Forelimb muscle (tissue), 1 donor: ENCODE measurements at places on chromosomes 16 and 17. TPM values are rescaled to one million over a fixed set of nuclear protein-coding genes. Genes with fewer than 3 reads are reported as not detected.

Gene KRT33A
- polyA plus RNA-seq = not detected

Gene LITAFD
- polyA plus RNA-seq = not detected

Gene IL17C
- polyA plus RNA-seq = not detected

Gene MT3
- polyA plus RNA-seq = 19.1 TPM

Gene TP53TG3F
- not detected for polyA plus RNA-seq

DNA sequence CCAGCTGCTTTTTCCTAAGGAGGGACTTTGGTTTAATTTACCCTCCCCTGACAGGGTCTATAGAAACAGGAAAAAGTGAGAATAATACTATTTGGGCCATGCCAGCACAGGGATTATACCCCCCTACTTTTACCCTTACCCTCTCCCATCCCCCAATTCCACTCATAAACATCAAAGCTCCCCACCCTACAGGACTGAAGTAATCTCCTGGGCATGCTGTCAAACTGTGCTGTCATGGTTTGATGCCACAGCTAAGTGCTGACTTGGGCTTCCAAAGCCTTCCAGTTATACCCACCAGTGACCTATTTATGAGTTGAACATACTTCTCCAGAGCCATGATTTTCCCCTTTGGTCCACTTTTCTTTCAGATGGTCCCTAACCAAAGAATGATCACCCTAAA is 12.8 kb downstream of the PHF12 start:
- no peak for DNase-seq

GRCh38 chr16:65375651-65376050 is 253.8 kb upstream of the CDH11 start:
- no peak for DNase-seq

DNA sequence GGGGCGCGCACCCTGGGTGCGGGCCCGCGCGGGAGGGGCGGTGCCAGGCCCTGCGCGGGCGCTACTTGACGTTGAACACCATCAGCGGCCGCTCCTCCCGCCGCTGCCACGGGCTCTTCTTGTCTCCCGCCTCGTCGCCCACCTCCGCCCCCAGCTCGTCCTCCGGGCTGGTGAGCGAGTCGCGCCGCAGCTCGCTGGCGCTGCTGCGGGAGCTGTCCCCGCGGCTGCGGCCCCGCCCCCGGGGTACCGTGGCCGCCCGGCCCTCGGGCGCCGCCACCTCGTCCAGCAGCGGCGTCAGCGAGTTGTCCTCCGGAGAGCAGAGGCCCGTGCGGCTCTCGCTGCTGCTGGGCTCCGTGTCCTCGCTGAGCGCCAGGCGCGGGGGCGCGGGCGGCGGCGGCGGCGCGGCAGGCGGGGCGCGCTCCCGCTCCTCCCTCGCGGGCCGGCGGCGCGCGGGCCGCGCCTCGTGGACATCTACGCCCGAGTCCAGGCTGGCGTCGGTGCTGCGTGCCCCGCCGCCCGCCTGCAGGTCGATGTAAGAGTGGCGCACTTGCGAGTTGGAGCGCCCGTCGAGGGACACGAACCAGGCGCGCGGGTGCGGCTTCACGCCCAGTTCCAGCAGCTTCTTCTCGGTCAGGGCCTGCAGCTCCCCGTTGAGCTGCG is 8.7 kb downstream of the GRN start:
- DNase-seq = no peak

- no peak for DNase-seq
These were observed 5.2 kb downstream of the KCNG4 start for GRCh38 chr16:84234321-84235241.

DNA sequence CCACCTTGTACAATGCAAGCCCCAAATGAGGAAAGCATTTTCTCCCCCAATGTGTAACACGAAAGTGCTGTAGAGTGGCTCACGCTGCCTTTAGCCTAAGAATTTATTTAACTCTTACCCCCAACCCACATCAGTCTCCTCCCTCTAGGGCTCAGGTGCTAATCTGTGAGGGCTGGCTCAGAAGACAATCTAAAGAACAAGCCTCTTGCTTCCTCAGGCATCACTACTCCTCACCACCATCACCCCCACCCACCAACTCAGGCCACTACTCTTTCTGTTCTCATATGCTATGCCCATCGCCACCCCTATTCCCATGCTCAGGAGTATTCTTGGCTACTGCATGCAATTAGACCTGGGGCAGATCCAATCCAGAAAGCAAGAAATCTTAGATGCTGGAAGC is 3.9 kb upstream of the CCL2 start:
- DNase-seq = no peak

DNA sequence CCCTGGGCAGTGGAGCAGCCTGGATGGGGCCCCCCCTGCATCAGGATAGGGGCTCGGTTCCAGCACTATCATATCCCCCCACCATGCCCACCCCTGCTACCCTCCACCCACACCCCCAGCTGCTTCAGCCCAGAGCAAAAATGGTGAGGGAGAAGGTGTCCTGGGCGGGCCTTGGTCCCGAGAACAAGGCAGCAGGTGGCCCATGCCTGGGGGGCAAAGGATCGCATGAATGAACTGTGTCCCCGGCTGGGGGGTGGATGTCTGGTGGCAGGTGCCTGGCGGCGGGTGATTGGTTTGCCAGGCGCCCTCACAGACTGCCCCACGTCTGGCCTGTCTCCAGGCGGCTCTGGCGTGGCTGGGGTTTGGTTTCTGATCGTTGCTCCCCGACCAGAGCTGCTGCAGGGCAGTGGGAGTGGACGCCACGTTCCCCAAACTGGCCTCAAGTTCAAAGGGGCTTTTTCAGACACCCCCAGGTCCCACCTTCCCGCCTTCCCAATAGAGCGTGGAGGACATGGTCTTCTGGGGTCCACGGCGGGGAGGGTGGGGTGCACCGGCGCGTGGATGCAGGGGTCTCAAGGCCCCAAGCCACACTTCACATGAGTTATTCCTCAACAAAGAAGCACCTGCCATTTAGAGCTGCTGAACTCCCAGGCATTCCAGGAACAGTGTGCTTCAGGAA is 12.6 kb downstream of the UTS2R start:
- no peak for DNase-seq

- no peak for DNase-seq
These were observed 42.4 kb upstream of the FBXO47 start for GRCh38 chr17:39009581-39010001.

GRCh38 chr17:4003501-4004421 is 39.5 kb upstream of the ATP2A3 start:
- no peak for DNase-seq

GRCh38 chr16:1333149-1333812 is at the start of gene BAIAP3:
Gene BAIAP3 (plus strand): TSS chr16:1333645. CDS start chr16:1338550, 4,905 bp downstream.
- no peak for DNase-seq

- DNase-seq = no peak
These were observed 15.9 kb downstream of the EPN2 start for GRCh38 chr17:19253112-19253511.

DNA sequence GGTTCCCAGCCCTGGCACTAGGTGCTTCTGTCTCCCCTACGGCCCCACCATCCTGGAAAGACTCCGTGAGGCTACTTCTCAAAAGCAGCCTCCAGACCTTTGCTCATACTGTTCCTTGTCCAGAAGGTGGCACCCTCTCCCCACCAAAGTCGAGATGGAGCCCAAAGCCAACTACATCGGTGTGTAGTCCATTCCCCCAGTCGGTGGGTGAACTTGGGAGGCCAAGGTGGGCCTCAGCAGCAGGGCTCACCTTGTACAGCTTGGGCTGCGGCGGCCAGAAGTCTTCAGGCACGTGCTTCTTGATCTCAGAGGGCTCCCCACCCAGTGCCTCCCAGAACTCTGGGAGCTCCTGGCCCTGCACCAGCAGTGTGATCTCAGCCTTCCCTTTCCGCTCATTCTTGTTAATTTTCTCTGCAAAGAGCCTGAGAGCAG is 10.2 kb downstream of the FLII start:
- no peak for DNase-seq

DNA sequence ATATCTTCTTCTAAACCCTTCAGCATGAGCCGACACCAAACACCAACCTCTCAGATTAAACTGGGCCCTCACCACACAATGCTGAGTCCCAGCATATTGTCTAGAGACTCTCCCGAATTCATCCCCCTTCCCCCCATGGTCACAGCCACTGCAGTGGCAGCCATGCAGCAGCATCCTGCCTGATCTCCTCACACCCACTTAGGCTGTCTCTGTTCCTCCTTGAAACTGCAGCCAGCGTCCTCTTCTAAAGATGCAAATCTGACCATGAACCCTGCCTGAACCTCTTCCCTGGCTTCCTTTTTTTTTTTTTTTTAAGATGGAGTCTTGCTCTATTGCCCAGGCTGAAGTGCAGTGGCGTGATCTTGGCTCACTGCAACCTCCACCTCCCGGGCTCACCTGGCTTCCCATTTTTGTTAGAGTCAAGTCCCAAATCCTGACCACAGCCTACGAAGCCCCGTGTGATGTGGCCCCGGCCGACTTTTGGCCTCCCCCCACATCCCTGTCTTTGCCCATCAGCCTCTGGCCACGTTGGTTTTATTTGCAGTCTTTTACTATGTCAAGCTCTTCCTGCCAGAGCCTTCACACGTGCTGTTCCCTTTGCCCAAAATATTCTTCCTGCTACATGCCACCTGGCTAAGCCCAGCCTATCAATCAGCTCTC is 2.8 kb downstream of the FA2H start:
- no peak for DNase-seq

- no peak for DNase-seq
These were observed 34.8 kb downstream of the TIMM22 start for GRCh38 chr17:1031711-1032110.
